Activated CD8-positive, alpha-beta memory T cell treated with anti-CD3 and anti-CD28 coated beads for 1 hour (primary cell): ENCODE measurements at places on chromosomes 3 and 15.
A peak's percentile ranks its signal among the peaks of the same experiment; 100 is the strongest.

DNA sequence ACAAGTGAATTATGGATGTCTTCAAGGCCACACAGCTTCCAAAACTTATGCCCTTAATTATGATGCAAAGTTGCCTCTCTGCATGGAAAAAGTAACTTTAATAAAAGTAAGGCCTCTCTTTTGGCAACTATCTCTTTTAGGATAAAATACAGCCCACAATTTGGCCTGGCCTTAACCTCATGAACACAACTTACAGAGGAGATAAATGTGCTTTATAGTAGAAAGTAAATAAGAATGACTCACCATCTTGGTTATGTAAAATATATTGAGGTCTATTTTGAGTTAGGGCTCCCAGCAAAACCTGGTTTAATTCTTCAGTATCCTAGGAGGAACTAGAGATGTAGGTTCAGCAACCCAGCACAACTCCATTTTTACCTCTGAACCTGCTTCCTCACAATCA is 164.0 kb downstream of the ROBO2 start:
- no peak for DNase-seq

- DNase-seq, result no peak
Measured at GRCh38 chr3:145943952-145944351, 217.0 kb downstream of the PLOD2 start.

- DNase-seq, result no peak
Measured at GRCh38 chr15:57312318-57313133, 63.8 kb upstream of the CGNL1 start.

DNA sequence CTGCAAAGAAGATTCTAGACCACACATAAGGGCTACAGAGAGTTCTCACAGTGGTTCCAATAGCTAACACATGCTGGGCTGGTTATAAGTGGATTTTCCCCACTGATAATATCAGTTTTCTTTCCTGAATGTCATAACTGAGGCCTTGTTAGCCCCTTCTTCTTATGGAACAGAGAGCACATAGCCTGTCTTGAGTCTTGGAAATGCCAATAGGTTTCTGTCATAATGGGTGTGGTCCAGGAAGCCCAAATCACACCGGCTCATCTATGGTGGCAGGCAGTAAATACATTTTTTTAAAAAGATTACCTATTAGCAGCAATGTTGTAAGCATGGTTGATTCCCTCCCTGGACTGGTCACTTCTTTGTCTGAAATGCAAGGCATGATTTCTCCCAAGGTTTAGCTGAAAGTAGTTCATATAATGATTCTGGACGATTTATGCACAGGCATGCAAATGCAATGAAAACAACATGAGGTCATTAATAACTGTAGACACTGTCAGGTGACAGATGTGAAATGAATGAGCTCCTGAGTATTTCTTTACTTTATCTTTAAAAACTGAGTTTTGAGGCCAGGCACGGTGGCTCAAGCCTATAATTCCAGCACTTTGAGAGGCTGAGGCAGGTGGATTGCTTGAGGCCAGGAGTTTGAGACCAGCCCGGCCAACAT is 67.2 kb upstream of the ATP2C1 start:
- DNase-seq, result no peak

- no peak for DNase-seq
Measured at GRCh38 chr3:143608966-143609365, 239.3 kb downstream of the SLC9A9 start.

DNA sequence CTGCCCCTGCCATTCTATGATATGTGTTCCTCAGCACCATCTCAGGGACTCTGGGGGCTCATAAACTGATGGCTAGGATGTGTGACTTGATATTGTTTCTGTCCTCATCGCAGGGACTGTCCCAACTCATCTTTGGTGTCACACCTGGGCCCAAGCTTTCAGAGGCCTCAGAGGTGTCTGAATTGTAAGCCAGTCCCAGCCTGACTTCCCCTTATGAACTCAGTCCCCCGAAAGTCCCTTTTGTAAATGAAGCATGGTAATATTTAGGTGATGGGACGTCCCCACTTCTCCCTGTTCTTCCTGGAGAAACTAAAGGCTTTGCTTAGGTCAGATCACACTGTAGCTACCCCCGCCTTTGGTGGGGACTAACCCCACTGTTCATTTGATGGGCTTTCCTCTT is 142.4 kb upstream of the TLE3 start:
- DNase-seq, result no peak

GRCh38 chr15:40344631-40345120 is 3.9 kb upstream of the CCDC9B start:
- DNase-seq, result no peak

DNA sequence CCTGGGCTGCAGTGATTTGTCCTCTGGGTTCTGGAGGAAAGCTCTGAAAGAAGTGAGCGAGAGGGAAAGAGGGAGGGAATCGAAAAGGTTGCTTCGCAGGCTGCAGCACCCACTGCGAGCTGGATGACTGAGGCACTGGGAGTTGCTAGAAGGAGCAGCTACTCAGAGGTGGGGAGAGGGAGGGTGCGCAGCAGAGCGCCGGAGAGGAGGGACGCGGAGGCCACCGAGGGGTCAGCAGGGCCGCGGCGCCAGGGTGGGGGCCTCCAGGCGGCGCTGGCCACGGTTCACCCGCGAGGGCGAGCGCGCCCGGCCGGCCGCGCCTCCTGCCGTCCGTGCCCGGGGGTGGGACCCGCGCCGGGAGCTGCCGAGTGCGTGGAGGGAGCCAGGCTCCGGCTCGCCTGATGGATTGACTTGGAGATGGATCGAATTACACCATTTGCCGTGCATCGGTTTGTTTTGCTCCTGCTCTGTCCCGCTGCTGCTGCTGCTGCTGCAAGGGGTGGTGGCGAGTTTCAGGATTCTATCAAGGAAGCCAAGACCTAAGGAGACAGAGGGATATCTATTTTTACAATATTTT is at the start of gene SEMA6D:
Gene SEMA6D, plus strand, starts transcription at position 470 of the 577 bp plus-strand sequence. CDS start 42,294 bp downstream, outside the sequence.
- DNase-seq, result no peak

GRCh38 chr3:68912376-68912775 is 20.0 kb downstream of the TAFA4 start:
- DNase-seq, result no peak

DNA sequence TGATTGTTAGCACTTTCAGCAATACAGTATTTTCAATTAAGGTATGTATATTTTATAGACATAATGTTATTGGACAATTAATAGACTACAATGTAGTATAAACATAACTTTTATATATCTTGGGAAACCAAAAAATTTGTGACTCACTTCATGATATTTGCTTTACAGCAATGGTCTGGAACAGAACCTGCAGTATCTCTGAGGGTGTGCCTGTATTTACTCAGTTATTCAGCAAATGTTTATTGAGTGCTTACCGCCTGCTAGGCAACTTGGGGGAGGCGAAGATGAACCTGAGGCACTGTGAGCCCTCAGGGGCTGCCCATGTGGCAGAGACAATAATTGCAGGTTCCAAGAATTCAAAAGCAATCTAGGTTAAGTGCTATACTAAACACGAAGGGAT is 144.8 kb downstream of the GABRB3 start:
- DNase-seq, result no peak

DNA sequence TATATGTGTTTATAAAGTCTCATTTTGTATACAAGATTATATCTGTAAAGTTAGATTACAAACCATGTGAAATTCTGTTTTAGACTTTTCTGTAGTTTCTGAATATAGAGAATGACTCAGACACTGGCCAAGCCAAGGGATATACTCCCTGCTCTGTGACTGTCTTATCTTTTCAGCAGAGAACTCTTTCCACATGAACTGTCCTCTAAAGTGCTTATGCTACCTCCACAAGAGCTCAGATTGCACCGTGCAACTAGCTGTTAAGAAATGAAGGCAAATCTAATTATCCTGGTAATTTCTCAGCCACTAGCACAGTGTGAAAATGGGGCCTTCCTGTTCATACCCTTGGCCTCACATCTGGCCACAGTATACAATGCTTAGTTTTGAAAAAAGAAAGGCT is 44.3 kb upstream of the CPNE4 start:
- no peak for DNase-seq

GRCh38 chr3:108099244-108099643 is 8.4 kb upstream of the CD47 start:
- no peak for DNase-seq

DNA sequence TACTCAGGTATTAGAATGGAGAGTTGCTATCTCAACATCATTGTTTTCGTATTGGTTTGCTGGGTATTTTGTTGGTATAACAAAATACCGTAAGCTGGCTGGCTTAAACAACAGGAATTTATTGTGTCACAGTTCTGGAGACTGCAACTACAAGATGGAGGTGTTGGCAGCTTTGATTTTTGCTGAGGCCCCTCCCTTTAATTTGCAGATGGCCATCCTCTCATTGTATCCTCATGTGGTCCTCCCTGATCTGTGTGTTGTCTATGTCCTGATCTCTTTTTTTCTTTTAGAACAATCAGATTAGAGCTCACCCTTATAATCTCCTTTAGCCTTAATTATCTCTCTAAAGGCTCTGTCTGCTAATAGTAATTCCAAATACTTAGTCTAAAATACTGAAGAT is 299.8 kb upstream of the GOLIM4 start:
- DNase-seq, result no peak

- DNase-seq, result no peak
Measured at GRCh38 chr15:63600001-63600615, 2.9 kb downstream of the FBXL22 start.

DNA sequence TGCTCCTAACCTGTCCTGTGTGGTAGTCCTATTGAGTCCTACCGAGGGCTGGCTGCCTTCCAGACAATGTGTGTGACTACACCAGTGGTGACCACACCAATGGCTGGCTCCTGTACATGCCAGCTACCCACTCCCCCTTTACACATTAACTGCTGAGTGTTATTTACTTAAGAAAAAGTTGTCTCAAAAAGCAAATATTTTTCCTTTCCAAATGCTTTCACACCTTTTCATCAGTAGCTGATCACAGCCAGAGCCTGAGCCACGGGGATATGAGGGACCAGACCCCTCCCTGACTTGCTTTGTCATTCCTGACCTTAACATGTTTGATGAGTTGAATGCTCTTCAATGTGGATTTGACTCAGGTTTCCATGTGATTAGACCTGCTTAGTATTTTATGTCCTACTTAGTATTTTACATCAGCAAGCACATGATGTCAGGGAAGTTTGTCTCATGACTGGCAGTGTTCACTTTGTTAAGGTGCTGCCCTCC is 29.6 kb upstream of the GREM1 start:
- no peak for DNase-seq

- no peak for DNase-seq
Measured at GRCh38 chr15:29693225-29693624, 129.0 kb downstream of the TJP1 start.

GRCh38 chr15:49888734-49889133 is 230.3 kb downstream of the ATP8B4 start:
- DNase-seq, result no peak

GRCh38 chr3:50133283-50133615 is 21.9 kb upstream of the SEMA3F start:
- no peak for DNase-seq

GRCh38 chr15:92705764-92706163 is 50.2 kb upstream of the FAM174B start:
- no peak for DNase-seq

- DNase-seq, result no peak
Measured at GRCh38 chr15:22880981-22881738, 42.7 kb downstream of the NIPA2 start.

DNA sequence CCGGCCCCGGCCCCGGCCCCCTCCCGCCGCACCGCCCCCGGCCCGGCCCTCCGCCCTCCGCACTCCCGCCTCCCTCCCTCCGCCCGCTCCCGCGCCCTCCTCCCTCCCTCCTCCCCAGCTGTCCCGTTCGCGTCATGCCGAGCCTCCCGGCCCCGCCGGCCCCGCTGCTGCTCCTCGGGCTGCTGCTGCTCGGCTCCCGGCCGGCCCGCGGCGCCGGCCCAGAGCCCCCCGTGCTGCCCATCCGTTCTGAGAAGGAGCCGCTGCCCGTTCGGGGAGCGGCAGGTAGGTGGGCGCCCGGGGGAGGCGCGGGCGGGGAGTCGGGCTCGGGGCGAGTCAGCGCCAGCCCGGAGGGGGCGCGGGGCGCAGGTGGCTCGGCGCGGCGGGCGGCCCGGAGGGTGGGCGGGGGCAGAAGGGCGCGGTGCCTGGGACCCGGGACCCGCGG is 352 bp downstream of the CHRD start:
- DNase-seq, result no peak

- no peak for DNase-seq
Measured at GRCh38 chr3:157502916-157503595, at the start of gene VEPH1. VEPH1 (minus strand) TSS chr3:157503416; CDS start chr3:157495349, 8,067 bp downstream.

GRCh38 chr15:41011055-41011815 is 58.0 kb downstream of the CHAC1 start:
- DNase-seq, result no peak

- no peak for DNase-seq
Measured at GRCh38 chr15:101064795-101065569, 145.8 kb downstream of the LRRK1 start.

DNA sequence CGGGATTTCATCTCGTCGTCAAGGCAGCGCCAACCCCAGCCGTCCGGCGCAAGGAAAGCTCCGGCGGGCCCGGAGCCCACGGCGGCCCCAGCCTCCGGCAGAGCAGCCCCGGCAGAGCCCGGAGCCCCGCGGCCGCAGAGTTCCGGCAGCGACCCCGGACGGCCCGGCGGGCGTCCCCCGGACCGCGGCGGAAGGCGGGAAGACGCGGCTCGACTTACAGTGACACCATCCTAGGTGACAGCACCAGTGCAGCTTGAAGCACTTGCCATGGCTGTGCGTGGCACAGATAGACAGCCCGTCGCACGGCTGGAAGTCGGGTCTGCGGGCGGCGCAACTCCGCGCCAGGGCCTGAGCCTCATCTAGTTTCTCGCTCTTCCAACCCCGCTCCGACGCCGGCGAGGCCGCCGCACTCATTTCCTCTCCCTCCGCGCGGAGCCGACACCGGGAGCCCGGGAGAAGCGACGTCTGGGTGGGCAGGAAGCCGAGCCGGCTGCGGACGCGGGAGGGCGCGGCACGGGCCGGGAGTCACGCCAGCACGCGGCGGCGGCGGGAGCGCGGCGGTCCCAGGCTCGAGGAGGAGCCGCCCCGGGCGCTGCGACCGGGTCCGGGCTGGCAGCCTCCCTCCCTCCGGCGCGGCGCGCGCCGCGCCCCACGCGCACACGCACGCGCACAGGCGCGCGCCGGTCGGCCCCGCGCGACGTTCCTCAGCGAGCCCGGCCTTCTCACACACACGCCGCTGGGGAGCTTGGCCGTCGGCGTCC is at the start of gene C3orf70:
Gene C3orf70, minus strand, starts transcription at position 651 of the 761 bp plus-strand sequence. Its CDS starts 237 bp downstream, at position 414.
- DNase-seq, result no peak

DNA sequence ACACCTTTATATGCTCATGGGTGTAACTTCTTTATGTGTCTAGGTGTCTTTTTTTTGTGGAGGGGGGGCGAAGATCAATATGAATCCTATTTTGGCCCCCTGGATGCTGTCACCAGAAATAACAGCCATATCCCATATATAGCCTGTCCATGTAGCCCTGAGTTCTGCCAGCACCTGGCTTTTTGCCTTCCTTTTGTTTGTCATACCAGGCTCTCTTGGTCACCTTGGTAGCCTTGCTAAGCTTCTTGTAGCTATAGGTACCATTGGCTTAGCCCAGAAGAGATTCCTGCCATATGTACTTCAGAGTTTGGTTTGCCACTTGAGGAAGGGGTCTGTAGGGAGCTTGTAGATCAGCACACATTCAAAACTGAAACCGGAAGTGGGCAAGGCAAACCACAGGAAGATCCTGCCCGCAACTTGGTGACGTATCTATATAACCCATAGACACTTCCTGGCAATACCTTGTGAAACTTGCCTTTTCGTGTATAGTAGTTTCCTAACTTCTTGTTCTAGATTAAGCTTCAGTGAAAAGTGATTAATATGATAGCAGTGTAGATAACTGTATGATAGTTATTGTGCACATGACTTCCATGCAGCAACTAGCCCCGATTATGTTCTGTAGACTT is 11.9 kb downstream of the RASA2 start:
- DNase-seq, result peak; percentile 70

GRCh38 chr3:25426408-25426807 is 1.7 kb upstream of the RARB start:
- no peak for DNase-seq
